ENCODE measurements at places on chromosomes 3 and 15.

DNA sequence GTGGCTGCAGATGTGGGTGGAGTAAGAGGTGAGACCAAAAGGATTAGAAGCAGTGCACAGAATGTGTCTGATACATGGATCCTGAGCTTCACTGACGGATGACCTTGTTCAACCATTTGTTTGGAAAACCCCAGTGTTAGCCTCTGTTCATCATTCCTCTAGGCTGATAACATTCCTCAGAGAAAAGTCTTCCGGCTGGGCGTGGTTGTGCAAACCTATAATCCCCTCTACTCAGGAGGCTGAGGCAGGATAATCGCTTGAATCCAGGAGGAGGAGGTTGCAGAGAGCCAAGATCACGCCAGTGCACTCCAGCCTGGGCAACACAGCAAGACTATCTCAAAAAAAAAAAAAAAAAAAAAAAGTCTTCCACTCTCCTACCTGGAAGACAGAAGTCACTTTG lies 23.1 kb upstream of the CHD2 start:
- DNase-seq = no peak

DNA sequence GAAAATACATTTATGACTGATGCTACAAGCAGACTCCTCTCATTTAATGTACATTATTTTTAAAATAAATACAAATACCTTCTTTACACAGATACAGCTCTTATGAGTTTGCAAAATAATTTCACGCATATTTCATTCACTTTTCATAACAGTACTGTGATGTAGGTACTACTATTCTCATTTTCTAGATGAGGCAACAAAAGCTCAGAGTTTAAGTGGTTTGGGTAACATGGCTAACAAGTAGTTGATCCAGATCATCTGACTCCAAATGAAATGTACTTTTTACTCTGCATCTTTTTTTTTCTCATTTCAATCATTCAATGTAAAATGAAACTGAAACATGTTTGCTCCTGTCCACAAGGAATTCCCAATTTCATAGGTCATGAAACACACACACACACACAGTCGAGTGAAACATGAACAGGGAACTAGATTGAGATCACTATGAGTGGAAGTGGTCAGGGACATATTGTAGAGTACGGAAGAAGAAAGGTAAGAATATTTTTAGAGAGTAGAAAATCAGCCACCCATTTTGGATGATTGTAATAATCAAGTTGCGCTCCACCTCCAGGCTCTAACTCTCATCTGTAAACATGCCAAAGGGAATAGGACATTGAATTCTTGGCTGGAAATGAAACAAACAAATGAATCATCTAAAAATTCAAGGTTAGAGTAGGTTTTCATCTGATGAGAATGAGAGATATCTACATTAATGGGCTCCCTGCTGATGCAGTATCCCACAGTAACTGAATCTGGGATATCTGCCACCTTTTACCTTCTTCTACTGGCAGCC lies 92.4 kb downstream of the CLDN1 start:
- DNase-seq = no peak

- no peak for DNase-seq
These were observed 55.4 kb upstream of the KLF13 start for GRCh38 chr15:31271224-31271635.

GRCh38 chr3:33355611-33356010 lies 78.4 kb downstream of the FBXL2 start:
- no peak for DNase-seq

- DNase-seq = no peak
These were observed 64.8 kb upstream of the THSD4 start for GRCh38 chr15:71050461-71050860.

- no peak for DNase-seq
These were observed 34.1 kb upstream of the KLHL25 start for GRCh38 chr15:85828874-85829273.

- no peak for DNase-seq
These were observed 165.0 kb downstream of the NTRK3 start for GRCh38 chr15:88091444-88092016.

GRCh38 chr3:140636406-140637138 lies 41.3 kb upstream of the TRIM42 start:
- DNase-seq = no peak

GRCh38 chr3:167450195-167450594 lies 23.6 kb downstream of the SERPINI2 start:
- DNase-seq = no peak

DNA sequence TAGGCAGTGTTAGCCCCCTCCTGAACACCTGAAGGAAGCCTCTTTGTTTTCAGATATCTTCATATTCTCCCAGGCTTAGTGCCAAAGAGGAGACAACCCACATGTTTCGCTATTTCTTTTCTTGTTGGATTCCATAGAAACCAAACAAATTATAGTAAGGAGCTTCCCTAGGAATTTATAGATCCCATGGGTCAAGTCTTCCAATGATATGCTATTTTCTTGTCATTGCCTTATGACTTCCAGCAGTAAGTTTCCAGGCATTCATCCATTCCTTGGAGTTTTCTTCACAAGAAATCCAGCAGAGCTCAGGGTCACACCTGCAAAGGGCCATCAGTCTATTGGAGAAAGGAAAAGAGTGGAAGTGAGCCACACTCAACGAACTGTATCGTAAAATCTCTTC lies 9.9 kb upstream of the KCNMB2 start:
- DNase-seq = no peak

- no peak for DNase-seq
These were observed 43.8 kb downstream of the GAP43 start for GRCh38 chr3:115666920-115667737.

DNA sequence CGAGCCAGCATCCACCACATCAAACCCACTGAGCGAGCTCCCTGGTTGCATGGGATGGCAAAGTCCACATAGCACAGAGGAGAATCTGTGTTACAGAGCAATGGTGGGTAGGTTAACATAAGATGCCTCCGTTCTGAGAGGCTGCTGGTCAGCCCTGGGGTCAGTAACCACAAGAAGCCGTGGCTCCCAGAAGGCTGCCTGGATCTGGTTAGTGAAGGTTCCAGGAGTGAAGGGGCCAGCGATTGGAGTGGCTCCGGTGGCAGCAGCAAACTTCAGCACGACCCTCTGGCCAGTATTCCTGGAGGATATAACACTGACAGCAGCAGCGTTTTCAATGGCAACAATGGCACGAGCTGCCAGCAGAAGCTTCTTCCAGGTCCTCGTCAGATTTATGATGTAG lies 18.4 kb upstream of the PIGZ start:
- DNase-seq = no peak

DNA sequence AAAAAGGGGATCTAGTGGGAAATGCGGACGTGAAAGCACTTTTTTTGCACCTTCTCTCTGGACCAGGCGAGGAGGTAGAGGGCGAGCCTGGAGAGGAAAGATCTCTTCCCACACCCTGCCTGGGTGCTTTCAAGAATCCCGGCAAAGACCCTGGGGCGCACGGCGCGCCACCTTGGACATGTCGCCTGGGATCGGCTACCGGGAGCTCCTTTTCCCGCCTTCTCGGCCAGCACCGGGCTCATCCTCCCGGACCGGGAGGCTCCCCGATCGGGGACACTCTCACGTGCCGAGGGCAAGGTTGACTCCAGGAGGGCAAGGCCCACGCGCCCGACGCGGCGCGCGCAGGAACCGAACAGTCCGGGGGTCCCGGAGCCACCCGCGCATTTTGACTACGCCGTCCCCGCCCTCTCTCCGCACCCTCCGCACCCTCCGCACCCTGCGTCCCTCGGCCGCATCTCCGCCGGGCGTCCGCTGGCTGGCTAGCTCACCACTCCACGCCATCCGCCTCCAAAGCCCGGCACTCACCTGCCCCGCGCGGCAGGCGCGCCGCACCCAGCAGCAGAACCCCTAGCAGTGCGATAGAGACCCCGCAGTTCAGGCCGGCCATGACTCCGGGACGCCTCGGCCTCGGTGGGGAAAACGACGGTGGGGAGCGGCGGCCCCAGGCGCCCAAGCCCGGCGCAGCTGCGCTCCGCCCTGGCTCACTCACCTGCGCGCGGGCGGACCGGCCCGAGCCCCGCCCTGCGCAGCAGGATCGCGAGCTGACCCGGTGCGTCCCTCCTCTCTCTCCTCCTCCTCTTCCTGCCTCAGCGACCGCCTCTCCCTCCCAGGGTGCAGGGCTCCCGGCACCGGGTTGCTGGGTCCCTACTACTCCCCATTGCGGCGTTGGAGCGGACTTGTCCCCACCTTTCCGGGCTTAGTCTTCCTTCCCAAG lies at the start of gene CDCP1:
CDCP1 (minus strand) TSS at position 698 of the 934 bp plus-strand sequence; CDS start at position 607, 91 bp downstream.
- no peak for DNase-seq

DNA sequence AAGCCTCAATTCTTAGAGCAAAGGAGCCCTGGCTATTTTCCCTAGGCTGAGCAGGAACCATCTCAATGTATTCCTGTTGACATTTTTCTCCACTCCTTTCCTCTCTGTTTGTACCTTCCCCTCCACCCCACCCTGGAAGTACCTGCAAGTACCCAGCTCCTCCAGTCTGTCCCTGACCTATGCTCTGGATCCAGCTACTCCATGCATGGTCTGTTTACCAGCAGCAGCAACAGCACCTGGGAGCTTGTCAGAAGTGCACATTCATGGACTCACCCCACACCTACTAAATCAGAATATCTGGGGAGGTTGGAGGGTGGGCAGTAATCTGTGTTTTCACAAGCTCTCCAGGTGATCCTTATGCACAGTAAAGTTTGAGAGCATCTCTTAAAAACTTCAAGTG lies 240.7 kb upstream of the UMPS start:
- DNase-seq = no peak

GRCh38 chr3:11088831-11089230 lies 65.5 kb upstream of the HRH1 start:
- no peak for DNase-seq

DNA sequence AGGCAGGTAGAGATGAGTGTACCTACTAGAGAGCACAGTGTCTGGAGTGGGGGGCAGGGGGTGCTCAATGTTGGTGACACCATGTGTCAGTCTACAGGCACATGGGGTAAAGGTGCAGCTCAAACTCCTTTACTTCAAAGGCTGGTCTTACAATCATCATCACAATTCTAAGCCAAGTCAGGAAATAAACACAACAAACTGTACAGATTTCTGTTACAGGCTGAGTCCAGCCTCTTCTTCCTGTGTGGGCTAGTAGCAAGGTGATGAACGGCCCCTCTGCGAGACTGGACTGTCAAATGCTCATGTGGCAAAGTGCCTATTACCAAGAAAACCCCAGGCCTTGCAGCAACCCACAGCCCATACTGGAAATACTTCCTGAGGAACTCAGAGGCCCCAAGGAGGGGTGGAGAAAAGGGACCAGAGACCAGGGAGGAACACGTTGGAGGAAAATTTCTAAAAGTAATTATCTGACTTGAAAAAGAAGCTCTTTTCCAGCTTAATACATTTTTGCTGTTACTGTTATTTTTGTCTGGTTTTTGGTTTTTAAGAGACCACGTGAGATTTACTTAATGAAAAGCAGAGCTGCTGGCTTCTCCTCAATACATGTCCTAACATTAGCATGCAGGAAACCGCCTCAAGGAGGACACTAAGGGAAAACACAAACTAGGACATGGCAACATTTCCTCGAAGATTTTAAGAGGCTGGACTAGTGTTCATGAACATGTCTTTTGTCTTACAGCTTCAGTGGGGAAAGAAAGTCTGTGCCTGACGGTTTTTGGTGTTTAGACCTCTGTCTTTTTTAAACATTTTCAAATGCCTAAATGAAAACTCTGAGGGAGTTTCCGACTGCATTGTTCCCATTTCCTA lies 29.5 kb downstream of the TBC1D2B start:
- no peak for DNase-seq

DNA sequence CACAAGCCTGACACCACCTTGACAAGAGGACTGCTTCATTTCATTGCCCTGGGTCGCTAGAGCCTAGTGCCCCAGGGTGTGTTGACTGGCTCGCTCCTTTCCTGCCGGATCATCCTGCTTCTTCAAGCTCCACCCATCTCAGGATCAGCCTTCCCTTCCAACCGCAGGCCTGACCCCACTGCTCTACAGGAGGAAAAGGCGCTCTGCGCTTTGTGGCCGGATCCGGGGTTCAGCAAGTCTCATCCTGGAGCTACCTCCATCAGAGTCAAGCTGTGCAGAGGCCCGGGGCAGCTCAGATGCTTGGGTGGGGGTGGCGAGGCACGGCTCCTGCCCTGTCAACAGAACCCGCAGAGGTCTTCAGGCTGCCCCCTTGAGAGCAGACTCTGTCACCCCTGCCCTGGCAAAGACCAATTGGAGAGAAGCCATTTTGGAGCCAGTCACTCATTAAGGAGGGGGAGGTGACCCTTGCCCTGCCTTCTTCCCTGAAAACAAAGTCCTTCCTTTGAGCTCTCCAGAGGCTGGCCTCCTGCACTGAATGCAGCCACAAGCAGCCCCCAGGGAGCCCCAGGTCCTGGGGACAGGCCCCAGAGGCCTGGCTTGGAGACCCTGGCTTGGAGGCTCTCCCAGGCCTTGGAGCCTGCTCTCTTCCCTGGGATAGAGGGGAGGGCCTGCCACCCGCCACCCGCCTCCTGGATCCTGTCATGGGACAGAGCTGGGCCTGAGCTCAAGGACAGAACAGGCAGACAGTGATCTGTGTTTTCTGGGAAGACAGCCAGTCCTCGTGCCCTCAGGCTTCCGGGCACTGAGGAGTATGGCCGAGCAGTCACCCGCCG lies 80.3 kb downstream of the CPN2 start:
- DNase-seq = no peak

GRCh38 chr3:140114789-140115080 lies 179.8 kb downstream of the CLSTN2 start:
- DNase-seq = no peak

- DNase-seq = no peak
These were observed 713 bp upstream of the MUC13 start for GRCh38 chr3:124935264-124935663.

DNA sequence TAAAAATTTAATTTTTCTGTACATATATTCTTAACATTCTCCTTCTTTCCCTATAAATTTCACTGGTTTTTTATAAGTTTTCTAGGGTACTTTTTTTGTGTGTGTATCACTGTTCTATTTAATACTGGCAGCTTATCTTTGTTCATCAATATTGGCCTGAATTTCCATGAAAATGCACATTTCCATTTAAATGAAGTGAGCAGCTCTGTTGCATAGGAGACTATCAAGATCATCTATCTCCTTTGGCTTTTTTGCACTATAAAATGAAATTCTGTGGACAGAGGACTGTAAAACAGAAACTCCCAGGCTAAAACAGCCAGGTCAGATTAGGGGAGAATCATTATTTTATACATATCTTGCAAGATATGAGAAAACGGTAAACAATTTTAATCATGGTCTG lies 277.0 kb upstream of the ARL6 start:
- DNase-seq = no peak

GRCh38 chr3:106862067-106862466 lies 515.2 kb upstream of the CCDC54 start:
- no peak for DNase-seq

- DNase-seq = no peak
These were observed 48.4 kb upstream of the TRAK1 start for GRCh38 chr3:42042747-42043098.

Measured in bone marrow (tissue), 2 donors.